ENCODE measurements at places on chromosomes 16 and 17.

- no peak for DNase-seq
These were observed 20.5 kb downstream of the SLC7A6 start for GRCh38 chr16:68284847-68285246.

GRCh38 chr17:82299452-82299851 is 18.0 kb downstream of the CD7 start:
- no peak for DNase-seq

GRCh38 chr16:68272507-68273209 is 8.3 kb downstream of the SLC7A6 start:
- no peak for DNase-seq

DNA sequence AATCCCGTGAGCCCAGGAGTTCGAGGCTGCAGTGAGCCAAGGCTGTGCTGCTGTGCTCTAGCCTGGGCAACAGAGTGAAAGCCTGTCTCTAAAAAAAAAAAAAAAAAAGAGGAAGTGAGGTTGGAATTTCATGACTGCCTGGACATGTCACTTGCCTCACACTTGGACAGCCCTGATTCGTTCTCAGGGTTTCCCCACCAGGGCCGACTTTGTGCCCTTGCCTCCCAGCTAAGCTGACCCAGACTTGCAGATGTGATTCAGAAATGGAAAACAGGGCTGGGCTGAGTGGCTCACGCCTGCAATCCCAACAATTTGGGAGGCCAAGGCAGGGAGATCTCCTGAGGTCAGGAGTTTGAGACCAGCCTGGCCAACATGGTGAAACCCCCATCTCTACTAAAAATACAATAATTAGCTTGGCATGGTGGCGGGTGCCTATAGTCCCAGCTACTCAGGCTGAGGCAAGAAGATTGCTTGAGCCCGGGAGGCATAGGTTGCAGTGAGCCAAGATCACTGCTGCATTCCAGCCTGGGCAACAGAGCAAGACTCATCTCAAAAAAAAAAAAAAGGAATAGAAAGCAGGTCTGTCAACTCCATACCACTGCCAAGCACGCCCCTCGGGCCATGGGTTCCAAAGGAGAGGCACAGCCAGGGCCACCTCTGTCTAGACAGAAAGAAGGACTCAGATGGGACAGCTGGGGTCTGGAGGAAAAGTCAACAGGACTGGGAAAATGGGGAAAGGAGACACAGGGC is 46.9 kb downstream of the SOCS1 start:
- no peak for DNase-seq

DNA sequence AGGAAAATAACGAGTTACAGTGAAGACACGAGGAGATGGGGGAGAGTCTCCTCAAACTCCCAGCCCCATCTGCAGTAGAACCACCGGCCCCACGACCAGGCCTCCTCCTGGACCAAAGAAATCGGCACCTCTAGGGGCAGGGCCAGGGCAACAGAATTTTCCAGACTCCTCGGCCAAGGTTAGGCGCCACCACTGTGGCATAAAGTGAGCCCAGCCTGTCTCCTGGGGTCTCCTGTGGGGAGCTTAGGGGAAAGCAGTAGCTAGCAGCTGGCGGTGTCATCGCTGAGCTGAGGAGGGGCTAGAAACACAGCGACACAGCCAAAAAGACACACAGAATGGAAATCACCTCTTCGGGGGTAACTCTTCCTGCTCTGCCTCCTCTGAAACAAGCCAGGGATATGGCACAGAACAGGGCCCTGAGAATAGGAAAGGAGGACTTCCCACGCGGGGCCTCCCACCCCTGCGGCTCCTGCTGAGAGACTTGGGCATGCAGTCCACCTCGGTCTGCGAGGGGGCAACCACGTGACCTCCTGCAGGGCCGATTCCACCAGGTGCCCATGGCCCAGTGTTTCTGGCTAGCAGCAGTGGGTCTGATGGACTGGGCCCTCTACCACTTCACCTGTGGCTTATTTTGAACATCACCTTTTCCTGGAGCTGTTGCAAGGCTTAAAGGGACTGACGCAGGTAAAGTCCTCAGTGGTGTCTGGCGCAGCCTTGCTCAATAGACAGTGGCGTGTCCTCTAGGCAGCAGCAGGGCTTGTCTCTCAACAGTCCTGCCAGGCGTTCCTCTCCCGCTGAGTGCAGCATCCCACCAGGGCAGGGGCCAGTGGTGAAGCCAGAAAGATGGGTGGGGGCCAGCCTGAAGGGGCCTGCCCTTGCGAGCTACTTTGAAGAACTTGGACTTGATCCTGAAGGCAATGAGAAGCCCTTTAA is 6.7 kb upstream of the GINS2 start:
- no peak for DNase-seq

DNA sequence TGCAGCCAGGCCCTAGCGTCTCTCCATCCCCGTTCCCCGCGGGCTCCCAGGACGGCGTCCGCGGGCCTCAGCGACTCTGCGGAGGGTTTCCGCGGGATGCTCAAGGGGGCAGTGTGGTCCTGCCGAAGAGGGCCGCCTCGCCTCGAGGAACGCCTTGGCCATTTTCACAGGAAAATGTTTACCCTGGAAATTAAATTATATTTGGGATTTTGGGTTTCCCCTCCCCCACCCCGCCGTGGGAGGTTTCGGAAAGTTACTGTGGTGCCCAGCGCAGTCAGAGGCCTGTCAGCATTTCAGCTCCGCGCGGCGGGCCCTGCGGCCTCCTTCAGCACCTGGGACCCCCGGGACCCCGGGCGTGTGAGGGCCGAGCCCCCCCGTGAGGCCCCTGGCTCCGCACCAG is 94.5 kb downstream of the PCTP start:
- no peak for DNase-seq

DNA sequence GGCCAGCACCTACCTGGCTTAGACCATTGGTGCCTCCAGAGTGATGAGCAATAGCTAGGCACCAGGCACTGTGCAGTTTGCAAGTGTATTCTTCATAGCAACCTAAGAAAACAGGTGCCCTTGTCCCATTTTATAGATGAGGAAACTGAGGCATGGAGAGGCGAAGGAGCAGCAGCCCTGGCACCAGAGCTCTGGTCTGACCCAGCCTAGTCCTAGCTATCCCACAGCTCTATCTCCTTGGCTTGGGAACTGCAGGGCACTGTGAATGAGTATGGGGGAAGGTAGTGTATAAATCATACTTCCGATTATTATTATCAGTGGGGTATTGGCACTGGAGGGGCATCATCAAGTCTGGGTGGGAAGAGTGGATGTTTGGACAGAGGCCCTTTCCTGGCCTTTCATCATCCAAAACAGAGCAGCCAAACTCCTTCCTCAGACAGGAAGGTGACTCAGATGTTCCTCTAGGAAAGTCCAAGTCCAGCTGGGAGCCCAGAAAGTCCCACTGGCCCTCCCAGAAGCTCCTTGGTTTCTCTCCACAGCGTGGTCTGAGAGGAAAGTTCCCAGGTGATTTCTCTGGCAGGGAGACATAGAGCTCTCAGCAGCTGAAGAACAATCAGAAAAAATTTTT is 32.0 kb upstream of the PLLP start:
- peak; percentile 40 for DNase-seq

DNA sequence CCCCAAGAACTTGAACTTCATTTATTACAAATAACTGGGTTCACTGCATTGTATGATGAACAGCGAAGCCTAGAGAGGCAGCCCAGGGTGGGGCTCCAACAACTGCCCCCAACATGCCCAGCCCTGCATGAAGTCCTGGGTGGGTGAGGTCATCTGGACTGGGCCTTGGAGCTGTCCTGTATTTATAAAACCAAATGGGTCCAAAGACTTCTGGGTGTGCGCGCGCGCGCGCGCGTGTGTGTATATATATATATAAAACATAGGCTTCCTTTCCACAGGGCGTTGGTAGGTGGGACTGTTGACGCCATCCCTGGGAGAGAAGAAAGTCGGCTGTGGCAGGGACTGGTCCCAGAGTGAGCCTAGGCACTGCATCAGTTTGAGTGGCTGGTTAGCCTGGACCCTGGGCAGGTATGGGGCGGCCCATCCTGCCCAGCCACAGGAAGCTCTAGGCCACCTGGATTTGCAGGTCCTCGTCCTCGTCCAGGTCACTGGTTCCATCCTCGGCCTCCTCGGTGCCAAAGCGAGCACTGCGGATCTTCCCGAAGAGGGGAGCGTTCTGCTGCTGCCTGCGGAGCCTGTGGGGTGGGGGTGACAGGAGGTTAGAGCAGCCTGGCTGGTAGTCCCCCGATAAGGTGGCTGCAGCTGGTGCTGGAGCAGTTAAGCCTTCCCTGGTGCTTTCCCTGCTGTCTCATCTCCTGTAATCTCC is 23.9 kb downstream of the CCDC102A start:
- DNase-seq: no peak

GRCh38 chr17:5832886-5833285 is 237.3 kb upstream of the WSCD1 start:
- peak; percentile 40 for DNase-seq

DNA sequence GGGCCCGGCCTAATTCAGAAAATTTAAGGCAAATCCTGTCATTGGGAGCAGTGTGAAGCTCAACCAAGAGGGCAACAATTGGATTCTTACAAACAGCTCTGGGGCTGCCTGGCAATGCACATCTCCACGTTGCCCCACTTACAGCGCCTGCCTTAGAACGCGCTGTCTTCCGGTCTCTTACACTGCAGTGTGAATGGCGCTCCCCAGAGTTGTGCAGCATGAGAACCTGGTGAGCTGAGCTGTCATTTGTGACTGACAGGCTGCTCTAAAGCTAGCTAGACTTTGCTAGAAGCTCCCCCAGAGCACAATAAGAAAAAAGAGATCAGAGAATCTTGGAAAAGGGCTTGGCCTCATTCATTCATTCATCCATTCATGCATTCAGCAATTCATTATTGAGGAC is 64.5 kb upstream of the PLCG2 start:
- no peak for DNase-seq

GRCh38 chr17:81298325-81298990 is 3.4 kb upstream of the SLC38A10 start:
- DNase-seq: no peak

DNA sequence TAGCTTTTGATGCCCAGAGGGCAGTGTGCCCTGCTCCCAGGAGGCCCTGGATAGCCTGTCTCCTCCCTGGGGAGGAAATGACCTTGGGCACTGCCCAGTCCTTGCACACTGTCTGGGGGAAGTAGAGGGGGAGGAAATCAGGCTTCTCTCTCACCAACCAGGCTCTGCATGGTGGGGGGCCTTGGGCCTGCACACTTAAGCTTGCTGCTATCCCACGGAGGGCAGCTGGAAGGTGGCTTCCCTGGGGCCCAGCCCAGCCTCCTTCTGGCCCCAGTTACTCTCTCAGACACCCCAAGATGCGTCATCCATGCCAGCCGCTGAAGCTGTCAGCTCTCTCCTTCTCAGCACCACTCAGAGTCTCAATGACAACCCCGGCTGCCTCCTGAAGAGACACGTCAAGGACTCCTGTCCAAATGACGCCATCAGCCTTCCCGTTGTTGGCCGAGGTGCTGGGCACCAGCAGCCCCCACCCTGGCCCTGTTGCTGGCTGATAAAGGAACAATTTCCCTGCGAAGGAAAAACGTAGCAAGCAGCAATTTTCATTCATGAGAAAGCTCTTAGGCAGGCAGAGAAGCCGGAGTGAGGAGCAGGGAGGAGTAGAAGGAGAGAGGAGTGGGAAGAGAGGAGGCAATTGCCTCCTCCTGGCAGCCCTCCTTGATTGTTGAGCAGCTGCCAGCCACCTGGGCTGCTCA is 95.5 kb downstream of the SDK2 start:
- no peak for DNase-seq

- no peak for DNase-seq
These were observed 327.4 kb upstream of the CCL2 start for GRCh38 chr17:33927732-33928133.

DNA sequence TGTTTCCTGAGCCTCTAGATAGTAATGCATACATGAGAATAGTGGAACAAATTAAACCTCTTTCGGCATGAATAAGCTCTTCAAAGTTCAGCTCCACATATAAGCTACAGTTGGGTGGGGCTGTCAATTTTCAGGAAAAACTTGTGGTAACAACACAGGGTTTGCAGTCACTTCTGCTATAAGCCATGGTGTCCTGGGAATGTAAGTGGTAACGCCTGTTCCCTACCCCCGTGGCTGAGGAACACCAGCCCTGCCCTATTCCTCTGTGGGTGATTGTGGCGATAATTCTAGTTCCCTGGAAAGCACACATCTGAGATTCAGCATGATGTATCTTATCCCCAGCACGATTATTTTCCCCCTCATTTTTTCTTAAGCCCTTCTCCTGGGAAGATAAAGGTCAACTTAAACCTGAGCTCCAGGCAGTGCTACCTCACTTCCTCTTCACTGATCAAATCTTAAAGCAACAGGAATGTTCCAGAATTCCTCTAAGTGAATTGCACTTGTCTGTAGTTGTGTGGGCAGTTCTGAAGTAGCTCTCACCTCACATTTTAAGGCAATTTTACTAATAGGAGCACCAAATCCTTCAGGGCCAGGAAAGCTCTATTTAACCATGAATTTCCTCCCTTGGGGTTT is 500.7 kb upstream of the HSBP1 start:
- DNase-seq: no peak

DNA sequence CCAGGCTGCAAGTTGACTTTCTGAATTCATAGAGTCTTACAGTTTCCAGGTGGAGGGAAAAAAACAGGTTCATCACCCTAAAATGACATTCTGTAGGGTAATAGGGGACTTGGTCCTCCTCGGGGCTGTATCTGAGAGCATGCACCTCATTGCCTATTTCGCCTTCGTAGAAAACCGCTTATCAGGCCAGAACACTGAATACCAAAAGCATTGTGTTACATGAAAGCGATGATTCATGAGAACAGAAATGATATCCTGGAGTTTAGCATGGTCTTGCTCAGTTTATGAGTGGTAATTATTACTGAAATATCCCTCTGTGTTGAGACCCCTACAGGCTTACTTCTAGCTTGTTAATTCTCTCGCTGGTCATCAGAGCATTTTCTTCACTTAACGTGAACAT is 61.4 kb upstream of the ARHGAP44 start:
- no peak for DNase-seq

All from non-pigmented ciliary epithelial cell (primary cell).